Lung microvascular endothelial cell (primary cell): ENCODE measurements at places on chromosomes 1 and 21. TPM values are rescaled to one million over a fixed set of nuclear protein-coding genes. Genes with fewer than 3 reads are reported as not detected.
A peak's percentile ranks its signal among the peaks of the same experiment; 100 is the strongest.

Gene ATP1A4
- total RNA-seq, result not detected in 2 replicates

Gene ASAP3
- 3.4 and 5.4 TPM in 2 replicates for total RNA-seq

Gene WNT9A
- 0.87 and 0.99 TPM in 2 replicates for total RNA-seq

Gene EVI5
- total RNA-seq, result 19.4 and 19.8 TPM in 2 replicates

Gene RUNX3
- total RNA-seq, result not detected in 2 replicates

Gene MROH9
- total RNA-seq, result not detected in 2 replicates

Gene PTGS2
- 3.3 and 21.0 TPM in 2 replicates for total RNA-seq

Gene FCAMR
- total RNA-seq, result not detected in 2 replicates

Gene NLRP3
- under 0.01 TPM in 2 replicates for total RNA-seq

Gene MAB21L3
- total RNA-seq, result not detected in 2 replicates

DNA sequence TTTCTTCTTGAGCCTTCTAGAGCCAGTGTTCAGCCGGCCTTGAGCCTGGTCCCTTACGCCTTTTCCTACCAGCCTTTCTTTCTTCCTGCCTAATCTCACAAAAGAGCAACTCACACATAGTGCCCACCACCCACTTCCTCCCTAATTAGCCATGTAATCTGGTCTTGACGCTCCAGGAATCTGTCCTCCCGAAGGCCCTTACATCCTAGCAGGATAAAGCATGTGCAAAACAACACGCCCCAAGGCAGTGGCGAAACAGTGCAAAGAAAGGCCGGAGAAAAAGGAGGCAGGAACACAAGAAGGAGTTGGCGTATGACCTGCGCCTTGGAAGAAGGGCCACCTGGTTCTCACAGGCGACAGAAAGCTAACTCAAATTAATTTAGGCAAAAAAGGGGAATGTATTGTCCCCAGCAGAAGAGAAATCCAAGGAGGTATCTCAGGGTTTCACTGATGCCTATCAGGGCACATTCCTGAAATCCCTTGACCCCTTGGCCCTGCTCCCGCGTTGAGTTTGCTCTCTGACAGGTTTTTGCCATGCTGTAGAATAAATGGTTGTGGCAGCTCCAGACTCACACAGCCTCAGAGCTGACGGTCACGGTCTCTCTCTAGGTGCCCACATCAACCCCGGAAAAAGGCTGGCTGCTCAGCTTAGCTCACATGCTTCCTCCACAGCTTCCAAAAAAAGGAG, 79.0 kb downstream of the ZNF281 start:
- DNase-seq, result no peak

- no peak for DNase-seq
These were observed 6.0 kb upstream of the CAPN2 start for GRCh38 chr1:223706077-223706973.

DNA sequence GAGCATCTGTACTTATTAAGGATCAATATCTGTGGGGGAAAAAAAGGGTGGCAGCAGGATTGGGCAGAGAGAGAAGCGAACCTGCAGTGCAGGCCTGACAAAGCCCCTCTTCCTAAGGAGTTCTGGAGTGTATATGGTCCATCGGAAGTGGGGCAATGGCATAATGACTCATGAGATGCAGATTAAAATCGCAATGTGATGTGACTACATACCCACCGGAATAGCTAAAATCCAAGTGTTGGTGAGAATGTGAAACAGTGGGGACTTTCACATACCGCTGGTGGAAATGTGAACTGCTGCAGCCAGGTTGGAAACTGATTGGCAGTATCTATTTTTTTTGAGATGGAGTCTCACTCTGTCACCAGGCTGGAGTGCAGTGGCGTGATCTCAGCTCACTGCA, 8.2 kb upstream of the CREG1 start:
- no peak for DNase-seq

DNA sequence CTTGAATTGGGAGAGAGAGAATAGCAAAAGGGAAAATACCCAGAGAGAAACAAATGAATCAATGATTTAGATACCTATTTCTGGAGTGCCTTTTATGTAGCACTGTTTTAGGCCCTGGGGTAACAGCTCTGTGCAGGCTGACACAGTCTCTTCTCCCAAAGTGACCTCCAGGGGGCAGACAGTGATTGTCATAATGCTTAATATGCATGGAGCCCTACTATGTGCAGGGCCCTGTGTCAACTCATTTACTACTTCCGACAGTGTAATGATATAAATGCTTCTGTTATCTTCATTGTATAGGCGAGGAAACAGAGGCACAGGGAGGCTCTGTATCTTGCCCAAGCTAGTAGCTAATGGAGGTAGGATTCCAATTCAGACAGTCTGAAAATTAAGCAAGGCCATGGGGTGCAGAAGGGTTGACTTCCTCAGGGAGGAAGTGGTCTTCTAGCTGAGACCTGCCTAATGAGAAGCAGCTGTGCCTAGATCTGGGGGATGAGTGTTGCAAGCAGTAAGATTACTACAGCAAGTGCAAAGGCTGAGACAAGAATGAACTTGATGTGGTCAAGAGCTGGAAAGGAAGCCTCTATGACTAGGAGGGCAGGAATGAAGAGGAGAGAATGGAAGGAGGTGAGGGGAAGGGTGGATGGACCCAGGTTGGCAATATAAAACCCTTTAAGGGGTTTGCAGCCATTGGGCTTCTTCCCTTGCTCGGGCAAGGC, 16.2 kb upstream of the SERINC2 start:
- DNase-seq, result no peak

DNA sequence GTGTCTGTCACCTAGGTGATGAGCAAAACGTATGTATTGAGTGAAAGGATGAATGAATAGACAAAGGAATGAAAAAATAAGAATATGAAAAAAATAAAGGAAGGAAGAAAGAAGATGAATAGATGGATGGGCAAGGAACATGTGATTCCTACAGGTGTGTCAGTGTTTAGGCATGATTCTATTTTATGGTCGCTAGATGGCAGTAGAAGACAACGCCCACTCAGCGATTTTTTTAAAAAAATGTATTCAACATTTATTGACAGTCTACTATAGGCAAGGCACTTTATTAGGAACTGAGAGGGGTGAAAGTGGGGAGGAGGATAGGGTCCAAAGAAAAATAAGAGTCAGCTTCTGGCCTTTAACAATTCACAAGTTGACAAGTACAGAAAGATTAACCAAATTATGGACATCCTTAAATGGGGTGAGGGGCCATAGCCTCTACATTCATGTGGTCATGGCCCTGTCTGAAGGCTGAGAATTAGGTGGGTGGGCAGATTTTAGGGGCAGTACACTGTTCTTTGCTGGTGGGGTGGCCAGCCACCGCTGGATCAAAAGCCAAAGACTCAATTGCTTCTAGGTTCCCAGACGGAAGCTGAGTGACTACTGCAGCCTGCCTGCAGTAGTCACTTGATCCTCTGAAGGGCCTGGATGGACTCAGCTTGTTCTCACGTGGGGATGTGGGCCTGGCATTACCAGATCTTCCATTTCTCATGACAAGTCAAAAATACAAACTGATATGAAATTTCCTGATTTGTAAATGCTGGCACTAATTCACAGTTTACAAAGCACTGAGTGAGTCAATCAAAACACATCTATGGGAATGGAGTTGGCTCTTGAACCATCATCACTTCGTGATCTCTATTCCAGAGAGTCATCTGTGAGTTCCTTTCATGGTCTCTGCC, 83.9 kb downstream of the FASLG start:
- DNase-seq, result peak; percentile 62

DNA sequence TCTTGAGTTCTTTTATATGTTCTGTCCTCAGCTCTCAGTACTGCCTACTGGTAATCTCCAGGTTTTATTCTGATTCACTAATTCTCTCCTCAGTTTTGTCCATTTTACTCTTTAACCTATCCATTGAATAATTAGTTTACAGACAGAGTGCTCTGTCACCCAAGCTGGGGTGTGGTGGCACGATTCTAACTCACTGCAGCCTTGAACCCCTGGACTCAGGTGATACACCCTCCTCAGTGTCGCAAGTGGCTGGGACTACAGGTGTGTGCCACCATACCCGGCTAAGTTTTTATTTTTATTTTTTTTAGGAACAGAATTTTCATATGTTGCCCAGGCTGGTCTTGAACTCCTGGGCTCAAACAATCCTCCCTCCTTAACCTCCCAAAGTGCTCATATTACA, 14.0 kb downstream of the RAB4A start:
- no peak for DNase-seq

- DNase-seq, result no peak
These were observed 288.4 kb upstream of the PRMT6 start for GRCh38 chr1:106768077-106768476.

- no peak for DNase-seq
These were observed 62.7 kb upstream of the ATP1B1 start for GRCh38 chr1:169043823-169044222.

GRCh38 chr1:40706626-40707025, 15.1 kb downstream of the NFYC start:
- no peak for DNase-seq

DNA sequence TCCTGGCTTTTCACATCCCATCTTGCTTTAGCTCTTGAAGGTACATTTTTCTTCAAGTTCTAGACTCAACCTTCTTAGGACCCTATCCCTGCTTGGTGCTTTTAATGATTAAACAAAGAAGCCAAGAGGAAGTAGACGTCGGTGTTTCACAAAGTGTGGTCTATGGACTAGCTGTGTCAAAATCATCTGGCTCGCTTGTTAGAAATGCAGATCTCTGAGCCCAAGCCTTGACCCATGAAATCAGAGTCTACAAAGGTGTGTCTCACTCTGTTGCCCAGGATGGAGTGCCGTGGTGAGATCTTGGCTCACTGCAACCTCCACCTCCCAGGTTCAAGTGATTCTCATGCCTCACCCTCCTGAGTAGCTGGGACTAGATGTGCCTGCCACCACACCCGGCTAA, 295.5 kb upstream of the KAZN start:
- no peak for DNase-seq

DNA sequence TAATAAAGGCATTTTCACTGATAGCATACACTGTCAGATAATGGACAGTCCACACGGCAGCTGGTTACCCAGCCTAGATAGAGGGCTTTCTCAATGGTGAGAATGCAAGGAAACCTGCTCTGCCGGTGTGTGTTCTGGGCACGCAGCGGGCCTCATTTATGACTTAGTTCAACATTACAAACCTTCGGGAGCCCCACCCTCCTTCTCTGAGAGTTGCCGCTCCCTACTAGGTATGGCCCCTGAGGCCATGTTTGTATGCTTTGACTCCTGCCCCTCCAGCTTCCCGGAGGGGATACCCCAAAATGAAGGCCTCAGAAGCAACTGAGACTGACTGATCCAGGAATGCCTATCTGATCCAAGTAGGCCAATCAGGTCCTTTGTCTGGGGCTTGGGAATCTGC, 17.2 kb upstream of the FABP3 start:
- DNase-seq, result no peak

GRCh38 chr1:77413541-77414335, 131.9 kb downstream of the AK5 start:
- no peak for DNase-seq

- DNase-seq, result no peak
These were observed 15.4 kb downstream of the NOL9 start for GRCh38 chr1:6538956-6539355.

DNA sequence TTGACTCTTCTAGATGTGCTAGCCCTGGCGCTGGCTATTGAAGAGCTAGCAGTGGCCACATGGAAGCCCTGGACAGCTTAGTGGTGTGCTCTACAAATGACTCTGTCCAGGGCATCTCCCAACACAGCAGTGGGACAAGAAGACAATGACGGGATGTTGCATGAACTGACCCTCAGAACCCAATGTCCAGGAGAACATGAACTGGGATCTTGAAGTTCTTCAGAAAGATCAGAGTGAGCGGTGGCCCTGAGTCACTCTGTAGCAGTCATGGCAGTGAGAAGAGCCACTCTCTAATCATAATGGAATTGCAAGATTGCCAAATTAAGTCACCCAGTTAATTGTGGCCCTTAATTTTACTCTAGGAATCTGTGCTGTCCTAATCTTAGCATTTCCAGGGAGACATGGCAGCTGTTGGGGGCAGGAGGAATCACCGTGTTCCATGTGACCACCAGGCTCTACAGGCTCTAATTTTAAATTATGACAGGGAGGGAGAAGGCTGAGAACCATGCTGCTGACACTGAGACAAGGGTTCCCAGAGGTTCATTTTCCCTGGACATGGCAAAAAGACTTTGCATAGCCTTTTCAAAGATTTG, 10.2 kb upstream of the OBSCN start:
- DNase-seq, result no peak

DNA sequence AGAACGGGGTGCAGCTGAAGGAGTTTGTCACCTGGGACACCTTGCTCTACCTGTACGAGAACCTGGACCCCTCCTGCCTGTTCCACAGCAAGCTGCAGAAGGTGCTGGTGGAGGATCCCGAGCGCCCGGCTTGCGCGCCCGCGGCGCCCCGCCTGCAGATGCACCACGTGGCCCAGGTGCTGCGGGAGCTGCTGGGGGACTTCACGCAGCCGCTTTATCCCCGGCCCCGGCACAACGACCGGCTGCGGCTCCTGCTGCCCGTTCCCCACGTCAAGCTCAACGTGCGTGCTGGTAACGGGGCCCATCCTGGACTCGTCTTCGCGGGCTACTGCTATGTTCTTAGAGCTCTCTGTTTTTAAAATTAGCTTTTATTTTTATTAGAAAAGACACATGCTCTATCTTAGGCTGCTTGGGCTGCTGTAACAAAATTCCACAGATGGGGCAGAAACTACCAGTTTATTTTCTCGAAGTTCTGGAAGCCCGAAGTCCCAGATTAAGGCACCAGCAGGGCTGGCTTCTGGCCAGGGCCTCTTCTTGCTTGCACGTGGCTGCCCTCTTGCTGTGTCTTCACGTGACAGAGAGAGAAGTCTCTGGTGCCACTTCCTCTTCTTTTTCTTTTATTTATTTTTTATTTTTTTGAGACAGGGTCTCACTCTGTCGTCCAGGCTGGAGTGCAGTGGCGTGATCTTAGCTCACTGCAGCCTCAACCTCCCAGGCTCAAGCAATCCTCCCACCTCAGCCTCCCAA, 38.1 kb downstream of the TRPM2 start:
- DNase-seq, result no peak

GRCh38 chr1:192476802-192477298, 98.7 kb upstream of the RGS1 start:
- DNase-seq, result peak; percentile 93

GRCh38 chr1:236869911-236870310, 74.8 kb downstream of the MTR start:
- DNase-seq, result peak; percentile 38
